ENCODE measurements at places on chromosomes 6 and 20.

DNA sequence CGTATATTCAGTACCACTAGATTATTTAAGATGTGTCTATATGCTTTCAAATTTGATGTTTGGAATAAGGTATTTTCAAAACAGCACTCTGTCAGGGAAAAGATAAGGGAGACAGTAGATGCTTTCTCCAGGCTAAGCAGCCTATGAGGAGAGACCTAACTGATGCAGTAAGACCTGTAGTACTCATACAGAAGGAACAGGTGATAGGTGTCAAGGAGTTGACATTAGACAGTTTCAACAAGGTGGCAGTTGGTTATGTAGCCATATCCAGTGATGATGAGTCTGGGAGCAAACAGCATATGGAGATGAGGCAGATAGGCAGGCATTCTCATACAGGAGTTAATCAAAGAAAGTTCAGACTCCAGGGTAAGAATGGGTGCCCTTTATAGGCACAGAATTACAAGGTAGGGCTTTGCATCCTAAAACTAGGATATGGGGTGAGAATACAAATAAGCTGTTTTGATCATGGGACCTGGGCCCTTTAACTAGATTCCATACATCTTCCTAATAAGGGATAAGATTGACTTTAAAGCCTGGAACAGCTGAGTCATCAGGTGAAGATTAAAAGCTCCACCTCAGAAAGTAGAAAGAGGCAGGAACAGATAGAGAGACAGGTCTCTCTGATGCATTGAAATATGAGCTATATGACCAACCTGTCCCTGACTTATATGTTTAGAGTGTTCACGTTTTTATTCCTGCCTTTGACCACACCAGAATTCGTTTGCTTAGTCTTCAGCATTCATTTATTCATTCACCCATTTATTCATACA, 7.9 kb downstream of the RSPH4A start:
- DNase-seq, result no peak

- DNase-seq, result no peak
Observed at GRCh38 chr6:45640811-45641210, 263.1 kb upstream of the SUPT3H start.

DNA sequence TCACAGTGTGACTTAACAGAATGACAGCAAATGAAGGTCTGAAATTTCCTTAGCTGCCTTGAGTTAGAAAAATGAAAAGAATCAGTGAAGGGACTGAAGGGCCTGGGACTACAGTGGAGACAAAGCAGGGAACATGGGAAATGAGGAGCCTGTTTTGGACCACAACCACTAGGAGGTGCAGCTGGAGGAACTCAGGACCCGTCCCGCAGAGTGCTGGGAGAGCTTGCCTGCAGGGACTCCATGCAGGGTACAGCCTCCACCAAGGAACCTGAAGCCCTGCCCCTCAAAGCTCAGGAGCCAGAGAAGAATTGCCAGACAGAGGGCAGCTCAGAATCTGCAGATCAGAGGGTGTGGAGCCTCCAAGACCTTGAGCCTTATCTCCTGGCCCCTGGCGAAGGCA, 50.7 kb downstream of the LRFN2 start:
- DNase-seq, result no peak

DNA sequence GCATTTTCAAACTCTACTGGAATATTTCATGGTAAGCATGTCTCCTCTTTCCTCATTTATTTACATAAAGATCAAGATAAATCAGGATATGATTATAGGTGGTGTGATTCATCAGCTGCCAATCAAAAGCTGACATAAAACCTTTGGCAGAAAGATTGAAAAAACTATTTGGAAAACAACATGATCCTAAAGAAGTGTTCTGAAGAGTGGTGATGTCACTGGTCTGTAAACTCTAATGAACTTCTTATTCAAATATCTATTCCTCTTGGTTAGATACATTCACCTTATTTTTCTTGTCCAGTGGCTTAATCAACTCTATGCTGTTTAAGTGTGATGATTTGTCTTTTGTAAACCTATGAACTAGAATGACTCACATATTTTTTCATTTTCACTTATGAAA, 535.5 kb upstream of the CITED2 start:
- no peak for DNase-seq

GRCh38 chr6:70221025-70221714, 81.7 kb downstream of the COL9A1 start:
- DNase-seq, result no peak

GRCh38 chr20:5072756-5073659, 46.8 kb downstream of the PCNA start:
- no peak for DNase-seq

GRCh38 chr6:23584134-23584763, 541.8 kb upstream of the NRSN1 start:
- no peak for DNase-seq

DNA sequence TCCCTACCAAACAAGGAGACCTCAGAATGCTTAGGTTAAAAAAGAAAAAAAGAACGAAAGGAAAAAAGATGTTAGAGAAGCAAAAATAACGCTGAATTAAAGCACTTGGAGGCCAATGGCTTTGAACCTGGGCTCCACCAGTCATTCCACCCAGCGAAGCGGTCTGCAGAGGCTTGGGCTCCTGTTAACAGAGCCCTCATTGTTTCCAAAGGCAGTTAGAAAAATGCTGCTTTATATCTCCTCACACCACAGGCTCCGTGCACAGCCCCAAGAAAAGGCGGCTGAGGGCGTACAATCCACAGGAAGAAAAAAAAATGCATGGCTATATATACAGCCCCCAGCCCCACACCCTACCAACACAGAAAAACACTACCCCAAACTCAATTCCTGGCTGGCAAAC, 255.9 kb downstream of the FOXC1 start:
- DNase-seq, result no peak

- DNase-seq, result no peak
Observed at GRCh38 chr20:60063048-60063451, 104.8 kb downstream of the CDH26 start.

GRCh38 chr20:33108661-33109060, 29.2 kb downstream of the BPIFB4 start:
- no peak for DNase-seq

DNA sequence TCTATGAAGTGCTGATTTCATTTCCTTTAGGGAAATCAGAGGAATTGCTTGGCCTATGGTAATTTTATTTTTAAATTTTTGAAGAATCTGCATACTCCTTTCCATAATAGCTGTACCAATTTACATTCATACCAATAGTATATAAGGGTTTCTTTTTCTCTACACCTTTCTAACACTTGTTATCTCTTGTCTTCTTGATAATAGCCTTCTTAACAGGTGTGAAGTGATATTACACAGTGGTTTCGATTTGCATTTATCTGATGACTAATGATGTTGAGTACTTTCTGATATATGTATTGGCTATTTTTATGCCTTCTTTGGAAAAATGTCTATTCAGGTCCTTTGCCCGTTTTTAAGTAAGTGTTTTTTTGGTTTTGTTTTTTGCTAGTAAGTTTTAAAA, 40.8 kb downstream of the SMAP1 start:
- DNase-seq, result no peak

- DNase-seq, result no peak
Observed at GRCh38 chr6:62999796-63000195, 211.5 kb upstream of the FKBP1C start.

- DNase-seq, result no peak
Observed at GRCh38 chr6:92690997-92691599, 728.3 kb downstream of the EPHA7 start.

- no peak for DNase-seq
Observed at GRCh38 chr6:14697427-14697826, 548.4 kb upstream of the JARID2 start.

GRCh38 chr6:35152067-35152707, 11.0 kb upstream of the TCP11 start:
- DNase-seq, result no peak

- DNase-seq, result no peak
Observed at GRCh38 chr6:170188571-170189001, 102.3 kb downstream of the DLL1 start.

GRCh38 chr6:148890096-148890495, 143.3 kb downstream of the UST start:
- no peak for DNase-seq

GRCh38 chr20:59850018-59850641, 83.3 kb downstream of the SYCP2 start:
- DNase-seq, result no peak

DNA sequence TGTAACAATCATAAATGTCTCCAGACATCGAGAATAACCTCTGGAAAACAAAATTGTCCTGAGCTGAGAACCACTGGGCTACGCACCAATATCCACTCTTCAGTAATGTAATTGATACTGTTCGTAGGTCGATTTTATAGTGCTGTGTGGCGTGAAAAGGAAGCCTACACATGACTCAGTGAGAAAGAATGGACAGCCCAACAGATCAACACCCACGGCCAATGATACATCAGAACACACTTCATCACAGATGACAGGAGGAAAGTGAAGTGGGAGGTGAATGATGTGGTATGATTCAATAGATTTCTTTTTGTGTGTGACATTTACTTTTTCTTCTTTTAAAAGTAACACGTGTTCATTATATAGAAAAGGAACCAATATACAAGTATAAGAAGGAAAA, 93.5 kb downstream of the RPS12 start:
- DNase-seq, result no peak

- no peak for DNase-seq
Observed at GRCh38 chr6:63742060-63742459, 106.5 kb downstream of the PHF3 start.

DNA sequence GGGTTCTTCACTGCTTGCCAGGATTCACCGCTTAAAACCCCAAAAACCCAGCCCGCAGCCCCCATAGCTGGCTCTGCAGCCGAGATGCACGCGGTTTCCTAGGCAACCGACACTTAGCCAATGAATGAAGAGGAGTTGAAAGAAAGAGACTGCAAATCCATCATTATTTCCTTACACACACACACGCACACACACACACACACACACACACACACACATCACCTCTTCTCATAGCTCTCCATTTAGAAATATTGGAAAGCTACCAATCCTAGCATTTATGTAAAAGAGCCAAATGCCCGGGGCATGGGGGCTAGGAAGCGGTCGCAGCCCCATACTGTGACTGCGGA, 3.4 kb upstream of the TUBB2B start:
- DNase-seq, result no peak

- no peak for DNase-seq
Observed at GRCh38 chr20:32112841-32113240, 3.3 kb downstream of the TM9SF4 start.

All from stimulated activated CD4-positive, alpha-beta T cell treated with anti-CD3 and anti-CD28 coated beads, Interleukin-15, amount 100 ng/mL, for 1 hour (primary cell).